Ascending aorta (tissue), 2 donors: ENCODE measurements at places on chromosomes 12 and 14. TPM values are rescaled to one million over a fixed set of nuclear protein-coding genes. Genes with fewer than 3 reads are reported as not detected.

Gene DAD1
- total RNA-seq, result 186 TPM

Gene ALX1
- not detected for total RNA-seq

Gene ZC2HC1C
- total RNA-seq, result not detected

Gene MGAT4C
- not detected for total RNA-seq

Gene DBX2
- total RNA-seq, result not detected

Gene RPL10L
- not detected for total RNA-seq
